ENCODE measurements at places on chromosomes 6 and 20.

DNA sequence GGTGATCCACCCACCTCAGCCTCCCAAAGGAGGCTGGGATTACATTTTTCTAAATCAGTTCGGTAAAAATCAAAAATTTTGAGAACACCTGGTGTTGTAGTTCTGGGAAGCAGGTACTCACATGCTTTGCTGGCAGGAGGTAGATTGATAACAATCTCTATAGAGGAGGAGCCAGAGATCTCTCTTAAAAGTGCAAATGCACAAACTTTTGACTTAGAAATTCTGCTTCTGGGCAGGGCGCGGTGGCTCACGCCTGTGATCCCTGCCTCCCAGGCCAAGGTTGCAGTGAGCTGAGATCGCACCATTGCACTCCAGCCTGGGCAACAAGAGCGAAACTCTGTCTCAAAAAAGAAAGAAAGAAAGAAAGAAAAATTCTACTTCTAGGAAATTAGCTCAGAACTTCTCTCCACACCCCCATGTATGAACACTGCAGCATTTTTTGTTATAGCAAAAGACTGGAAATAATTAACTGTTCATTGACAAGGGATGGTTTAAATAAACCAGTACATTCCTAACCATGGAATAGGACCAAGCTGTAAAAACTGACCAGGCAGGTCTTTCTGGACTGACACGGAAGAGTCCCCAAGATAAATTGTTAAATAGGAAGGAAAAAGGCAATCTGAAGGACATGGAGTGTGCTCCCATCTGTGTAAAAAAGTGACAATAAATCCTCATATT lies 14.4 kb upstream of the TRIB3 start:
- DNase-seq: no peak

DNA sequence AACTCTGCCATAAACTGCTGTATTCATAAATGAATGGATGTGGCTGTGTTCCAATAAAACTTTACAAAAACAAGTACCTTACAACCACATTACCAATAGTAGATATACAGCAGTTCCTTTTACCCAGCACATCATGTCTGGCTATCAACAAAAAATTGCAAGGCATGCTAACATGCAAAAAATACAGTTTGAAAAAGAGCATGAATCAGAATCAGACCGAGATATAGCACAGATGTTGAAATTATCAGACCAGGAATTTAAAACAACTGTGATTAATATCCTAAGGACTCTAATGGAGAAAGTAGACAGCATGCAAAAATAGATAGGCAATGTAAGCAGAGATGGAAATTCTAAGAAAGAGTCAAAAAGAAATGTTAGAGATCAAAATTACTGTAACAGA lies 8.4 kb upstream of the NUS1 start:
- no peak for DNase-seq

DNA sequence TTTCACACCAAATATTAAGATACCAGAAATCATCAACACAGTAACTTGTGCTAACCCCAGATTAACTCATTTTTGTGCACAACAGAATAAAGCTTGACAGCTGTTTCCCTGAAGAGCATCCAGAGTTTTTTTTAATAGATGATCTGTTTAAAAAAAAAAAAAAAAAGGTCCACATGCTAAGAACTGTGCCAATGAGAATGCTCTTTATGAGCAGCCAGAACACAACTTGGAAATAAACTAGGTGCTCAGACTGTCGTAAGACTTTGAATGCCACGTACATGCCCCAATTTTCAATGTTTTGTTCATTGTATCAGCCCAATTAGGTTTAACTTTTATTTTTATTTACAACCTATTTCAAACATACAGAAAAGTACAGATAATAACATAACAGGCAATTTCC lies 47.3 kb downstream of the STAU1 start:
- no peak for DNase-seq

DNA sequence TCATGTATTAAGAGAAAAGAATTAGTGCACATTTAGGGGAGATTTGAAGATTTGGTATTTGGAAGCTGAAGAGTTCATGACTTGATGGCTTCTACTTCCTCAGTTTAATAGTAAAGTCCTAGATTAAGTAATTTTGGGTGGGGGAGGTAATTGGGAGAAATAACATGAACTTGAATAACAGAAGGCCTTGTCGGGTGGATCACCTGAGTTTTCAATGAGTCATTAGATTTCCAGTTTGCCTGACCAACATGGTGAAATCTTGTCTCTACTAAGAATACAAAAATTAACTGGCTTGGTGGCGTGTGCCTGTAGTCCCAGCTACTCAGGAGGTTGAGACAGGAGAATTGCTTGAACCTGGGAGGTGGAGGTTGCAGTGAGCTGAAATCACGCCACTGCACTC lies 181.0 kb downstream of the GJA1 start:
- no peak for DNase-seq

DNA sequence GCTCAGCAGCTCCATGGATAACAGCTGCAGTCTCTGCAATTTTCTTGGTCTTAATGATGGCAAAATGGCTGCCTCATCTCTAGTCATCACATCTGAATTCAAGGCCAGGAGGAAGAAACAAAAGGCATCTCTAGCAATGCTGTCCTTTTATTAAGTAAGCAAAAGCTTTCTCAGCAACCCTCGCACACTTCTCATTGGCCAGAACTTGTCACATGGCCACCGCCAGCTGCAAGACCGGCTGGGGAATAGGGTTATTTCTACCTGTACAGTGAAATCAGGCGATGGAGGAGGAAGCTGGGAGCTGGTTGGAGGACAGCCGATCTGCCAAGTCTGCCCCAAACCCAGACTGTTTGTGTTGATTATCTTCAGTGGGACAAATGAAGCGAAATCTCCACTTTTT lies 33.4 kb downstream of the ANKRD60 start:
- DNase-seq: no peak

DNA sequence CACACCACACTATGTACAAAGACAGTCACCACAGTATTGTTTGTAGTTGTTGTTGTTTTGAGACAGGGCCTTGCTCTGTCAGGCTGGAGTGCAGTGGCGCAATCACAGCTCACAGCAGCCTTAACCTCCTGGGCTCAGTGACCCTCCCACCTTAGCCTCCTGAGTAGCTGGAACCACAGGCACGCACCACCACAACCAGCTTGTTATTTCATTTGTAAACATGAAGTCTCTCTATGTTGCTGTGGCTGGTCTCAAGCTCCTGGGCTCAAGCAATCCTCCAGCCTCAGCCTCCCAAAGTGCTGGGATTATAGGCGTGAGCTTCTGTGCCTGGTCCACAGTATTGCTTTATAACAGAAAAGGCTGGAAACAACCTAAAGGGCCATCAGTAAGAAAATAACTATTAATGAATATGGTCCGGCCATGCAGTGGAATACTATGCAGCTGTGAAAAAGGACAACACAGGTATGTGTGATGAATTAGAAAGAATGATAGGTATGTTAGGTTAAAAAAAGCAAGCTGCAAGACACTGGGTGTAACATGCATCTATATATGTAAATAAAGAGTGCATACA lies 30.0 kb upstream of the PTGIS start:
- no peak for DNase-seq

DNA sequence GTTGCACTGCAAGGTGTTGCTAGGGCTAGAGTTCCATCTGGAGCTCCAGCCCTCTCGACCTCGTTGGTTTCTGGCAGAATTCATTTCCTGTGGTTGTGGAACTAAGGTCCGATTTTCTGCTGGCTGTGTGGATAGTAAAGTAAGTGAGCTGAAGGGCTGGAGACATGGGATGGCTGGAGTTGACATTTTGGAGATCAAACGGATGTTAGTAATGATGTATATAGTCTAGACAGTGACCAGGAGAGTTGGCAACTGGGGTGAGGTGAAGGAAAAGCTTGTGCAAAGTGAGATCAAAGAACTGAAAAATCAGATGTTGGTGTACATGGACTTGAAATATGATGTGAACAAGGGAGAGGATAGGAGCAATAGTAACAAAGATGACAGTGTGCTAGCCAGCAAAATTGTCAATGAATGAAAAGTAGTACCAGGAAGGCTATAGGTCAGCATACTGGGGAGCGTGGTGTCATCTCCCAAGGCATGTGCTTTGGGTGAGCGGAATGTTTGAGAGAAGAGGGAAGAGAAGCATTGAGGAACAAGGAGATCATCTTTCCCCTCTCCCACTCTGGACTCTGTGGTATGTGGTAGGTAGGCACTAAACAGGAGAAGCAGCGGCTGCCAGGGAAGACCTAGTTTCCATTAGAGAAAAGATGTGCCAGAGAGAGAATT lies 7.8 kb downstream of the QRSL1 start:
- DNase-seq: no peak

Measured in activated CD4-positive, CD25-positive, alpha-beta regulatory T cell treated with anti-CD3 and anti-CD28 coated beads, Interleukin-2, amount 50 U/mL, for 16 hours (primary cell).